Stimulated activated CD4-positive, alpha-beta T cell treated with anti-CD3 and anti-CD28 coated beads, TNF-alpha, amount 100 ng/mL, for 4 hours (primary cell): ENCODE measurements at places on chromosomes 7 and 10.

- no peak for DNase-seq
These were observed 568.3 kb downstream of the INHBA start for GRCh38 chr7:41134300-41135255.

DNA sequence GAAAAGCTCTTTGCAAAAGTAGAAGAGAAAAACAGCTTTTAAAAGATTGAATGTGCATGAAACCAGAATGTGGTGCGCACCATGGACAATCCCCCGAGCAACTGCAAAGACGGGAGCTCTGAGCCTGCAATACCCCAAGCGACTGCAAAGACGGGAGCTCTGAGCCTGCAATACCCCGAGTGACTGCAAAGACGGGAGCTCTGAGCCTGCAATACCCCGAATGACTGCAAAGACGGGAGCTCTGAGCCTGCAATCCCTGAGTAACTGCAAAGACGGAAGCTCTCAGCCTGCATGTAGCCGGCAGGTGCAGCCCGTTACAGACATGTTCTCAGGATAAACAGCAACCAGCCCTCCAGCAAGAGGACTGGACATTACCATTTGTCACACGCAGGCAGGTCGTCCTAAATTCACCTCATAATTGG lies 6.2 kb downstream of the ZNF775 start:
- no peak for DNase-seq

GRCh38 chr10:60427148-60427547 lies 37.5 kb upstream of the ANK3 start:
- DNase-seq: no peak

DNA sequence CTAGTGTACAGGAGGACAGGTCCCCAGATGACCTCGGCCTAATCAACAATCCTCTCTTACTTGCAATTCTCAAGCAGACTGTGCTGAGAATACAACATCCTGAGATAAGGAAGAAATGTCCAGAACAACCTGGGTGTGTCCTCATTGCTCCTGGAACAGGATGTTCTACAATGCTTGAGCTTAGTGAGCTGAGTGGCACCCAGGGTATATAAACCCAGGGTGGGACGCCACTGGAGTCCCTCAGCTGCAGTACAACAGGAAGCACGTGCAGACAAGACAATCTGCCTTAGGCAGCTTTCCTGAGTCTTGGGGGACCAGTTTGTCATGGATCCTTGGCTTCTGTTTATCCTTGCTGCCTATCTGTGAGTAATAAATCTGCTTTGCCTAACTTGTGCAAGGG lies 27.7 kb upstream of the SLC25A13 start:
- no peak for DNase-seq

DNA sequence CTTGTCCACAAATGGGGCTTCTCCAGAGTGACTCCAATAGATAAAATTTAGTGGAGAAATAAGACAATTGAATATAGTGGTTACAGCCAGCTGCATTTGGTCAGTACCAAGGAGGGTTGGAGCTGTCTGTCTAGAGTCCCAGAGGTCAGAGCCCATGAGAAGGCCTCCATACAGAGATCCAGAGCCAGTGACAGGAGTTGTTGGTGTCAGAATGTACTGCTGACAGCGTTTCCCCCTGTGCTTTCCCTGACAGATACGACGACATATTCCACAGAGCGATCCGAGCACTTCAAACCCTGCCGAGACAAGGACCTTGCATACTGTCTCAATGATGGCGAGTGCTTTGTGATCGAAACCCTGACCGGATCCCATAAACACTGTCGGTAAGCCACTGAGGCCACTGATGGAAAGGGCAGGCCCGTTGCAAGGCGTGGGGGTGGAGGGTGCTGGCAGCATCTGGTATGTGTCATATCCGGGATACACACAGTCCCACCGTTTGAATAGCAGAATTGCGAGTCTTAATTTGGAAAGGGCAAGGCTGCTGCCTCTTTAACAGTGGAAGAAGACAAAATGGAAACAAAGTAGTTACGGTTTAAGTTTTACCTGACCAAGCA lies 483.6 kb downstream of the NRG3 start:
- no peak for DNase-seq

- no peak for DNase-seq
These were observed 34.0 kb downstream of the GATA3 start for GRCh38 chr10:8088504-8088903.

DNA sequence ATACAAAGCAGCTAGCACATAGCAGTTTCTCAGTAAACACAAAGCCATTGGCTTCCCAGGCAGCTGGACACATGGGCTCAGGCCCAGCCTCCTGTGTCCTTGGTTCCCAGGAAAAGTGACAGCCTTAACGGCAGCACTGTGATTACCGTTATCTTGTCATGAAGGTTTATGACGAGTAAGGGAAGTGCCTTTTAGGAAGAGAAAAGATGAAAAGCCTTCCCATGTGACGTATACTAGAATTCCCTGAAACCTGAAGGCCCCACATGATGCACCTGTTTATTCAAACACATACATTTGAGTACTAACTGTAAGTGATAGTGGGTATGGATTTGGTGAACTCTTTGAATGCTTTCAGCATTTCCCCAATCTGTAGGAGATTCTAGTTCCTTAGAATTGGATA lies 244.2 kb downstream of the DPP6 start:
- DNase-seq: no peak

DNA sequence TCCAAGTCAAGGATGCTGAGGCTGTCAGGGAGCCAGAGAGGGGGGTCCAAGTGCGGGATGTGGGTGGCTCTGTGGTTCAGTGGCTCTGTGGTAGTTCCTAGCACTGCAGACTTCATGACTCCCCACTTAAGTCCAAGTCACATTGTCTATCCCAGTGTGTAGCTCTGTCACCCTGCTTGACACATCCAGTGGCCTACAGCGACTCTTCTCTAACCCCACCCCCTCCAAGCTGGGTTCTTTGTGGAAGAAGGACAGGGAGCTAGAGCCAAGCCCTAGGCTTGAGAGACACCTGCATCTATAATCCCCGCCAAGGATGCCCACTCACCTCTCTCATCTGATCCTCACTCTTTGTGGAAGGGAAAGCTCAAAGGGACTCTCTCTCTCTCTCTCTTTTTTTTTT lies 57.6 kb downstream of the ADCYAP1R1 start:
- no peak for DNase-seq

DNA sequence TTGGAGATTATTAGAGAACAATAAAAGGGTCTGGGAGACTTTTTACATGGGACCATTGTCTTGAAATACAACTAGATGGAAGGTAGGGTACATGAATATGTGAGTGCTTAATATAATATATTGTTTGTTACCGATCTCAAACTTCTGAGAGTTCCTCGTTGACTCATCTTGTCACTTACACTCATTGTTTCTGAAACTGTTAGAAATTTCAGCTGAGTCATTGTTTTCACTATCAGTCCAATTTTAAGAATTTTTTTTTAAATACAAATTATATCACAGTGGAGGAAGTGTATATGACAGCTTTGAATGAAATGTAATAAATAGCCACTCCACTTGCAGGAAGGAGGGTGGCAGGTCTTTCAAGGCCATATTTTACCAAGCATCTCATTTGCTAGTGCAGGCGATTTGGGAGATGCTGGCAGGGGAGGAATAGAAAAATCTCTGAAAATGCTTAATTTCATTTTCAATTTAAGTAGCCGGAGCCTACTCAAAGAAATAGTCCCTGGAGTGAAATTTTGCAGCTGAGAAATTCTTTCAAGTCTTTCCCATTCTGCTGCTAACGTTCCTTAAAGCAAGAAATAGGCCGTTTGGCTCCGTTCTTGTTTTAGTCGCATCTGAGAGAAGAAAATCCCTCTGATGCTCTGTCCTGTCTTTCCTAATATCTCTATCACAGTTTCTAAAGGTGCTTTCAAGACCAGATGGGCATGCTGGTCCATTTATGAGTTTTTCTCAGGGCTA lies 1404.2 kb upstream of the CELF2 start:
- no peak for DNase-seq

DNA sequence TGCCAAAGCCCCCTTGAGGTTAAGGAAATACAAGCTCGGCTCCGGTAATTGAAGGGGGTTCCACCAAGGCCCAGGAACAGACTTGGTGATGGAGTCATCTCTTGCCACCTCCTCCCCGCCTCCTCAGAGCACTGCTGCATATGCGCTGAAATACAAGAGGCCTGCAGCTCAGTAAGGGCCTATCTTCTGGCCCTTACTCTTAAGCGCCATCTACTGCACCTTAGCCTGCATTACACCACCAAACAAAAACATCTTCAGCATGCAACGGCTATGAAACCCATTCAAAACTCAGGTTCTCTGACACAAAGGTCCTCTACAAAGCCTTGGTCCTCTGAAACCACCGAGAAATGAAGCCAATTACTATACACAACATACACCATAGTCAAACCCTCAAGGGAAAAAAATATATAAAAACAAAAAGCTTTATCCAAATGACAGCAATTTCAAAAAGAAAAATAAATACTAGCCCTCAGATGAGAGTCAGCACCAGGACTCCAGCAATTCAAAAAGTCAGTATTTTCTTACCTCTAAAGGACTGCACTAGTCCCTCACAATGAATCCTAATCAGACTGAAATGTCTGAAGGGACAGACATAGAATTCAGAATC lies 176.8 kb upstream of the TBX20 start:
- no peak for DNase-seq

DNA sequence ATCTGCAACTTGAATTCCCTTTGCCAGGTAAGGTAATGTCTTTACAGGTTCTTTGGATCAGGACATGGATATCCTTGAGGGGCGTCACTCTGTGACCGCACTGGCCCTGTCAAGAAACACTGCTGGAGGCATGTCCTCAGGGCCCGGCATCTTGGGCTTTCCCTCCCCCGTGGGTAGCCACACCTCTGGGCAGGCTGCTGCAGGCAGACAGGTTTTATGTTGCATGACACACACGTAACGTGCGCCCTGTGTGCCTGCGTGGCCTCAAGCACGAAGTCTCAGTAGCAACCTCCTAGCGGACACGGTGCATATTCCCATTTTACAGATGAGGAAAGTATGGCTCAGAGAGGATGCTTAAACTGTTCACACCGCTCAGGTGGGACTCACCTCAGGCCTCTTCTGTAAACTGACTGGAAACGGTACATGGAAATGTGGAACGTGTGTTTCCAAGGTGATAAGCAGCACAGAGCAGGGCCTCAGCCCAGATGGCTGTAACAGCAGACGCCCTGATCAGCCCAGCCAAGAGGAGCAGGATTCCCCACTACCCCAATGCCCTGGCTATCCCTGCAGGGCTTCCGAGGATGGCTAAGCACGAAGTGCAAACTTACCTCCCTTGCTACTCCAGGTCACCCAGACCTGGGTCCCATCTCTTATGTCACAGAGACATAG lies 553.6 kb downstream of the TCERG1L start:
- no peak for DNase-seq

GRCh38 chr10:11177926-11178471 lies 160.3 kb downstream of the CELF2 start:
- no peak for DNase-seq

DNA sequence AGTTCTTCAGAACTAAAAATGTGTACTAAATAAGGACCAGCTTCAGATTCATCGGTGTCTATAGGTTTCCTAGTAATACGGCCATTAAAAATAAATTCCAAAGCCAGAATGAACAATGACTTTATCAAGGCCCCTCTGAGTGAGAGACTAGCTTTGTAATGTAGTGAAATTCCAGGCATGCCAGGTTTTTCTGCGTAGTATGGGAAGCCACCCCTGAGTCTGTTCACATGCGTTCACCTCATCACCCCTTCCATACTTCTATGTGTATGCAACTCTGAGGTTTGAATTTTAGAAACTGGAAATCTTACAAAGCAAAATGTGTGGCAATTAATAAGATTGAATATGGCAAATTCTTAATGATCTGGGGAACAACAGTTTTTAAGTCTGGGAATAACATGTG lies 24.5 kb downstream of the RNF32 start:
- DNase-seq: no peak

DNA sequence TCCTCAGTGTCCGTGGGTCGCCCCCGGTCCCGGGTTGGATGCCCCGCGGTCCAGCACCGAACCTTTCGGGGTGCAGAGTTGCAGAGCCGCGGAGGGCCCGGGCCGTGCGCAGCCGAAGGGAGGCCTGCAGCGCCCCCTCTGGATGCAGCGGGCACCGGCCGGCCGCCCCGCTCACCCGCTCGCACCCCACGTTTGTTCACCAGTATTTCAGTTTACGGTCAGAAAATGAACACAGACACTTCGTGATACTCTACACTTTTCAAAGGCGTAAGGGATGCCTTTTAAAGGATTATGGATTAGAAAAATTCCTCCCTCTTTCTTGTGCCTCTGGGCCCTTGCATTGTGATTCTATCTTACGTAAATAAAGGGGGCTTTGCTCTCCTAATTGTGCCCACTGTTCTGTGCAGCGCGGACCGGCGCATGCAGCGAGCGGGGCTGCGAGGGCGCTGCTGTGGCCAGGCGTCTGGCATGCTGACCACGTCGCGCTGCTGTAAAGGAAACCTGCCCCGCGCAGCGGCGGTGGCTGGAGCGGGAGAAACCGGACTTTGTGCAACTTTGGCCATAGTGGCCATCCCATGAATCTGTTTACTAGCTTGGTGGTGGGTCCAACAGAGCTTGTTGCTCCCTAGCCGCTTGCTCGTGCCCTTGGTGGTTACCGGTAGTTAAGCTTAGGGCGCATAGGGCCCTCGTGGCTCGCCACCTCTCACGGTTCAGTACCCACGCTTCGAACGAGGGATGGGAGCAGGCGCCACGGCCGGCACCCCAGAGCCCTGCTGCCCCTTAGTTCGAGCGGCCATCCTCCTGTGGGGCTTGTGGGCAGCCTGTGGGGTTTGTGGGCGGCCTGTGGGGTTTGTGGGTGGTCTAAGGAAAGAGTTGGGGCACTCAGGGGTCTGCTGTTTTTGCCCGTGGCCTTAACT lies 739 bp upstream of the MEST start:
- no peak for DNase-seq
